Stimulated activated CD8-positive, alpha-beta memory T cell treated with anti-CD3 and anti-CD28 coated beads, Interleukin-4, amount 100 ng/mL, for 24 hours (primary cell): ENCODE measurements at places on chromosomes 7 and 10.

DNA sequence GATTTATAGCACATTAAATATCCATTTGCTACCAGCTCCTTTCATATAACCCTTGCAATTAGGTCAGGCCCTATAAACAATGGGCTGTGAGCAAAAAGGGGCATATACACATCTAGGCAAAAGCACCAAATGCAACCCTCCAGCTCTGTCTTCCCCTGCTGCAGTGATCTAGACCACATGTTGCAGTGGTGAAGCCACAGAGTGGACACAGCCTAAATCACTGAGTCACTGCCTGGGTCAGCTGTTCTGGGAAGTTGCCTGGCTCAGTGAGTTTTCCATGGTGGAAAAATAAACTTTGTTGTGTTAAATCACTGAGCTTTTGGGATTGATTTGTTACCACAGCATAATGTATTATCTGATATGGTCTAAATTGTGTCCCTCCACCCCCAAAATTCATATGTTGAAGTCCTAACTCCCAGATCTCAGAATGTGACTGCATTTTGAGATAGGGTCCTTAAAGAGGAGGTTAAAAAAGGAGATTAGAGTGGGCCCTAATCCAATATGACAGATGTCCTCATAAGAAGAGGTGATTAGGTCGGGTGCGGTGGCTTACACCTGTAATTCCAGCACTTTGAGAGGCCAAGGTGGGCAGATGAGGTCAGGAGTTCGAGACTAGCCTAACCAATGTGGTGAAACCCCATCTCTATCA lies 70.4 kb downstream of the ZFAND4 start:
- no peak for DNase-seq

GRCh38 chr10:52146766-52147165 lies 167.3 kb upstream of the DKK1 start:
- DNase-seq: no peak

GRCh38 chr10:25842146-25842545 lies 91.9 kb upstream of the MYO3A start:
- DNase-seq: no peak

GRCh38 chr10:56296618-56297017 lies 64.4 kb downstream of the ZWINT start:
- no peak for DNase-seq

DNA sequence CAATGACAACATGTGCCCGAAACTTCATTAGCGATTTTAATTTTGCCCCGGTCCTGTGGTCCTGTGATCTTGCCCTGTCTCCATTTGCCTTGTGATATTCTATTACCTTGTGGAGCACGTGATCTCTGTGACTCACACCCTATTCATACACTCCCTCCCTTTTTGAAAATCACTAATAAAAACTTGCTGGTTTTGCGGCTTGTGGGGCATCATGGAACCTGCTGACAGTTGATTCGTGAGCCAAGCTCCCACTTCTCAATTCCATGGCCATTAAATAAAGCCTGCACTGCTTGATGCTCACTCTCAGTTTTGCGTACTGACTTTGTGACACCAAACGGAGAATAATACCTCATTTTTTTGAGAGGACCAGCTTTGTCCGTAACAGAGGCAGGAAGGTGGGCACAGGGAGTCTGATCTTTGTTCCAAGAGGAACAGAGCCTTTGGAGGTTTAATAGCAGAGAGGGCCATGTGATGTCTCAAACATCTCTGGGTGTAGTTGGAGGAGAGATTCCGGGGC lies 3.8 kb upstream of the ADAMTS14 start:
- no peak for DNase-seq

DNA sequence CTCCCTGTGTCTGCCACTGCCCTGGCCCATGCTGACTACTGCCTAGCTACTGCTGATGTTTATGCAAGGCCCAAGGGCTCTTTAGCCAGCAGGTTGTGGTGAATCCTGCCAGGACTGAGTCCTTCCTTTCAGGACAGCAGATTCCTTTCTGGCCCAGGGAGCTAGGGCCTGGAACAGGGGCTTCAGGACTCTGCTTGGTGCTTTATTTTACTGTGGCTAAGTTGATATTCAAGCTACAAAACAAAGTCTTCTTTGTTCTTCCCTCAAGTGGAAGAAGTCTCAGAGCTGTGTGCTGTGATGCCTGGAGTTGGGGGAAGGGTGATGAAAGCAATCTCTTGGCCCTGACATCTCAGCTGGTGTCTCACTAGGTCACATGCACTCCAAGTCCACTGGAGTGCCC lies 66.2 kb upstream of the NME8 start:
- no peak for DNase-seq

DNA sequence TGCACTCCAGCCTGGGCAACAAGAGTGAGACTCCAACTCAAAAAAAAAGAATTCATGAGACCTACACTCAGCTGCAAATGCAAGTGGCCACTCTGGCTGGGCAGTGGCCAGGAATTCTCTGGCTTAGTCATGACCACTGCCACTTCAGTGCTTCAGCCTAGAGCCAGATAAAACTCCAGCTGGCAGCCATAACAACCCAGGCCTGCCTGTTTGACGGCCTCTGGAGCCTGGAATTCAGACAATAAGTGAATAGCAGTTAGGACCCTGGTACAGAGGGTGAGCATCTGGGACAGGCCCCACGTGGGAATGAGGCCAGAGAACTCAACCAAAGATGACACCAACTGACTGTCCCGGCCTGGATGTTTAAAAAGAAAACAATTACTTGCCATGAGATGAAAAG lies 18.9 kb downstream of the RCC1L start:
- DNase-seq: no peak

- no peak for DNase-seq
Observed at GRCh38 chr7:91270372-91270771, 6.1 kb downstream of the FZD1 start.

- no peak for DNase-seq
Observed at GRCh38 chr10:48554246-48554645, 50.6 kb downstream of the ARHGAP22 start.

DNA sequence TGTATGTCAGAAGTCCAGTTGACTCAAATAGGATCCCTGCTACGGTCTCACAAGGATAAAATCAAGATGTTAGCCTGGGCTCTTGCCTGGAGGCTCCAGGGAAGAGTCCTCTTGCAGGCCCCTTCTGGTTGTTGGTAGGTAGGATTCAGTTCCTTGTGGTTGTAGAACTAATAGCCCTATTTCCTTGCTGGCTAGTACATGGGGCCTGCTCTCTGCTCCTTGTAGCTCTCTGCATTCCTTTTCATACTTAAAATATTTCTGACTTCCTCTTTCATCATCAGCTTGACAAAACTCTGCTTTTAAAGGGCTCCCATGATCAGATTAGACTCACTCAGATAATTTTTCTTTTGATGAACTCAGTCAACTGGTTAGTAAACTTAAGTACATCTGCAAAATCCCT lies 756.7 kb downstream of the GATA3 start:
- no peak for DNase-seq

- no peak for DNase-seq
Observed at GRCh38 chr10:125409756-125410155, 249.4 kb upstream of the CTBP2 start.

GRCh38 chr7:137978464-137979237 lies 23.2 kb downstream of the CREB3L2 start:
- DNase-seq: no peak

GRCh38 chr7:4689668-4690067 lies 7.6 kb downstream of the FOXK1 start:
- no peak for DNase-seq

- DNase-seq: no peak
Observed at GRCh38 chr7:98956937-98957336, 78.6 kb downstream of the TRRAP start.

DNA sequence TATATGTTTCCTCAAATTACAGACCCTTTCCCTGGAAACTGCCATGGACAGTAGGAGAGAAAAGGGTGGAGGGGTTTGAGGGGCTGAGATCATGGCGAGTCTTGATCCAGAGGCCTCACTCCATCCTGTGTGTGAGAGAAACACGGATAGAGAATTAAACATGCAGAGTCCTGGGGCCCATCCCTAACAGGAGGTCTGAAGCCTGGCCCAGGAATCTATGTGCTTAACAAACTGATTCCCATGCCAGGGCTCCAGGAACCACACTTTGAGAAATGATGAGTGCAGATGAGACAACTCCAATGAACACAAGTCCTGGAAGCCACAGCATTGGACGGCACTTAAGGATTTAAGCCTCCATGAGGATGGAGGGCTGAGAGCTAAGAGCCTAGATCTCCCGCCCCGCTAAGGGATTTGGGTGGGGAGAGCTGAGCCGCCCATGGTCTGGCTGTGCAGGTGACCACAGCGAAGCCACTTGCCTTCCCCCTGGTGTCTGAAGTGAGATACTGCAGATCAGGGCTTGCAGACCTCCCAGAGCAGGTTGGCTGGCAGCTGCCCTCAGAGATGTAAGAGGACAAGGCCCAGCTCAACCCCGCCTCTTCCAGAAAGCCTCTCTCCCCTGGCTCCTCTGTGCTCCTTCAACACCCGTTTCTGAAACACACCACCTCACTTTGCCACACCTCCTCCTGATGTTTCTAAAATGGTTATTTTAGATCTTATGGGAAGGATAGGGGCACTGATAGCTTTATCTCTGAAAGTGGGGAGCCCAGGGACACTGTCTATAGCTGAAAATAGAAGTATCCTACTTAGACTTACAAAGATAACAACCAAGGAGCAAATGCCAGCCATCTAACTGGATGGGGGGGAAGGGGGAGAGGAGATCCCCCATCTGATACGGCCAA lies 24.8 kb upstream of the EIF5AL1 start:
- peak; percentile 9 for DNase-seq

DNA sequence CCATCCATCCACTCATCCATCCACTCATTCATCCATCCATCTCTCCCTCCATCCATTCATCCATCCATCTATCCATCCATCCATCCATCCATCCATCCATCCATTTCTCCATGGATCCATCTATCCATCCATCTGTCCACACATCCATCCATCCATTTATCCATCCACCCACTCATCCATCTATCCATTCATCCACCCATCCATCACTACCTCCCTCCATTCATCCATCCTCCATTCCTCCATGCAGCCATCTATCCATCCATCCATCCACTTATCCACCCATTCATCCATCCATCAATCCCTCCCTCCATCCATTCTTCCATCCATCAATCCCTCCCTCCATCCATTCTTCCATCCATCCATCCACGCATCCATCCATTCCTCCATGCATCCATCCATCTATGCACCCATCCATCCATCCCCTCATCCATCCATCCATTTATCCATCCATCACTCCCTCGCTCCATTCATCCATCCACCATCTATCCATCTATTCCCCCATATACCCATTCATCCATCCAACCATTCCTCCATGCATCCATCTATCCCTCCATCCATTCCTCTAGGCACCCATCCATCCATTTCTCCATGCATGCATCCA lies 21.1 kb downstream of the ELN start:
- no peak for DNase-seq

DNA sequence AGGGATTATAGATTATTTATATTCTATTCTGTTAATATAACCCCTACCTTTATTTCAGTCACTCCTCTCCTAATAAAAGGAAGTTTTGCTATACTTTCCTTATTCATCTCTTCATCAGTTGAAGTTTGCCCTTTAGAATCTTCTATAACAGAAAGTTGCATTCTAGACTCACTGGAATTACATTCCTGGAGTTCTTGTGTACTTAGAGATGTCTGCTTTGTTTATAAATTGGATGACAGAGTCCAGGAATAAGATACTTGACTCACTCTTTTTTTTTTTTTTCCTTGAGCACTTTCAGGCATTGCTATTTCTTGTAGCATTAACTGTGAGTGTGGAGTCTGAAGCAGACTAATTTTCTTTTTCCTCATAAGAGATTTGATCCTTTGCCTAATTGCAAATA lies 640.8 kb downstream of the XPNPEP1 start:
- no peak for DNase-seq

- no peak for DNase-seq
Observed at GRCh38 chr10:86632009-86632800, 22.1 kb upstream of the OPN4 start.

- no peak for DNase-seq
Observed at GRCh38 chr10:49509771-49510303, 29.1 kb downstream of the ERCC6 start.
